Stimulated activated CD8-positive, alpha-beta memory T cell treated with anti-CD3 and anti-CD28 coated beads, Interleukin-4, amount 100 ng/mL, for 48 hours (primary cell): ENCODE measurements at places on chromosomes 16 and 17.

DNA sequence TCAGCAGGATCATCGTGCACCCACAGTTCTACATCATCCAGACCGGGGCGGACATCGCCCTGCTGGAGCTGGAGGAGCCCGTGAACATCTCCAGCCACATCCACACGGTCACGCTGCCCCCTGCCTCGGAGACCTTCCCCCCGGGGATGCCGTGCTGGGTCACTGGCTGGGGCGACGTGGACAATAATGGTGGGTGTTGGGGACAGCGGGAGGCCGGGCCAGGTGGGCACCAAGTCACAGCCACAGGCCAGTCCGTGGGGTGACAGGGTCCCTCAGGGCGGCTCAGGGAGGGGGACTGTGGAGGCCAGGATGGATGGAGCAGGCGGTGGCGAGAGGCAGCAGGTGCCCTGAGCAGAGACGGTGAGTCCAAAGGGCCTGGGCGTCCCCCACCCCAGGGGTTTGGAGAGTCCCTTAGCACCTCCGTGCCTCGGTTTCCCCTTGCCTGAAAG, 1.0 kb downstream of the TPSD1 start:
- no peak for DNase-seq

GRCh38 chr16:71524566-71525553, 1.4 kb upstream of the CHST4 start:
- DNase-seq = no peak

DNA sequence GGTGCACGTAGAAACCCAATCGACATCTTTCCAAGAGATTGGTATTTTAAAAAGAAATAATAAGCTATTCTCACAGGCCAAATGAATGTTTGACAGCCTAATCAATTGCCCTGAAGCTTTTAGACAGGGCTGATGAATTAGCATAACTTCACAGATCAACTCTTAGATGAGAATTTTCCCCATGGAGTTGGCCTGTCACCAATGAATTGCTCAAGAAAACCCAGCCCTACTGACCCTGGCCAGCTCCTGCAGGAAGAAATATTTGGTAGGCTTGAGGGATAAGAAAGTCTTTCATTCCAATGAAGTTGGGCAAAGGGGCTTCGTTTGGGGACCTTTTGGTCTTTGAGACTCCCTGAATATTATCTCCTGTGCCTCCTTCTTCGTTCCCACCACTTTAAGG, 23.4 kb upstream of the SEC14L1 start:
- DNase-seq = no peak

DNA sequence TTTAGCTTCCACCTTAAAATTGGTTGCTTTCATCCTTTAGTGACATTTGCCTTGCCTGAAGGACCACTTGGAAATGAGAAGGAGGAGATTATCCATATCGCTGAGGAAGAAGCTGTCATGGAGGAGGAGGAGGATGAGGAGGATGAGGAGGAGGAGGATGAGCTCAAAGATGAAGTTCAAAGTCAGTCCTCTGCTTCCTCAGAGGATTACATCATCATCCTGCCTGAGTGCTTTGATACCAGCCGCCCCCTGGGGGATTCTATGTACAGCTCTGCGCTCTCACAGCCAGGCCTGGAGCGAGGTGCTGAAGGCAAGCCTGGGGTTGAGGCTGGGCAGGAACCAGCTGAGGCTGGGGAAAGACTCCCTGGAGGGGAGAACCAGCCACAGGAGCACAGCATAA, 11.5 kb upstream of the TMEM106A start:
- DNase-seq = no peak

DNA sequence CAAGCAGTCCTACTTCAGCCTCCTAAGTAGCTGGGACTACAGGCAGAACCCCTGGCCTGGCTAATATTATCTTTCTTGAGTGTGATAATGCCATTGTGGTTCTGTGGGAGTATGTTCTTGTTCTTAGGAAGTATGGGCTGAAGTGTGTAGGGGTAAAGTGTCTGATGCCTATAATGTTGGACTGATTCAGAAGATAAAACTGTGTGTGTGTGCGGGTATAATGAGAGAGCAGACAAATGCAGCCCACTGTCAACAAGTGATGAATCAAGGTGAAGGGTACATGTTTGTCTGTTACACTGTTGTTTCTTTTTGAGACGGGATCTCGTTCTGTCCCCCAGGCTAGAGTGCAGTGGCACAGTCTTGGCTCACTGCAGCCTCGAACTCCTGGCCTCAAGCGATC, 127.5 kb downstream of the CLEC16A start:
- DNase-seq = no peak

GRCh38 chr17:69342896-69343644, 16.1 kb upstream of the ABCA5 start:
- no peak for DNase-seq

DNA sequence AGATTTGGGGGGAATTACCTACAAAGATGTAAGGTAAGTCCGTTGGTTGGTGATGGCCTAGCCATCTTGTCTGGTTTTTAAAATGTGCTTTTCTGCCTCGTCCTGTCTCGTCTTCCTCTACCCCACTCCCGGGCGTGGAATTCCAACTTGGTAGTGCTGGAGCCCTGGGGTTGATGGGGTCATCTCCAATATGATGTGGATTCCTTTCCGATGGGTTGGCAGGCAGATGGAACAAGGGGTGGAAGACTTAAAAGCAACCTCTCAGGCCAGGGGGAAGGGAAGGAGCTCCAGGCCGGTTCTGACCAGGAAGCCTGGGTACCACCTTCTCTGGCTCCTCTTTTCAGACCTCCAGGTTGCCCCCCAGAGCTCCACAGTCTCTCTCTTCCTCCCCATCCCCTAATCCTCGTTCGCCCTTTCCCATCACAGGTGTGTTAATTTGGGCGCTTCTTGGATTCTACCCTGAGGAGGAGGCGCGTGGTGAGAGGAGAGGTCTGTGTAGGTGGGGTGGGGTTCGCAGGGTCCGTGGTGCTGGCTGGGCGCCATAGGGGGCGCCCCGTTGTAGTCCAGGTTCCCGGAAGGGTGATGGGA, 5.1 kb upstream of the HOXB2 start:
- no peak for DNase-seq

- no peak for DNase-seq
Measured at GRCh38 chr16:48113001-48113400, 42.8 kb downstream of the ABCC12 start.

DNA sequence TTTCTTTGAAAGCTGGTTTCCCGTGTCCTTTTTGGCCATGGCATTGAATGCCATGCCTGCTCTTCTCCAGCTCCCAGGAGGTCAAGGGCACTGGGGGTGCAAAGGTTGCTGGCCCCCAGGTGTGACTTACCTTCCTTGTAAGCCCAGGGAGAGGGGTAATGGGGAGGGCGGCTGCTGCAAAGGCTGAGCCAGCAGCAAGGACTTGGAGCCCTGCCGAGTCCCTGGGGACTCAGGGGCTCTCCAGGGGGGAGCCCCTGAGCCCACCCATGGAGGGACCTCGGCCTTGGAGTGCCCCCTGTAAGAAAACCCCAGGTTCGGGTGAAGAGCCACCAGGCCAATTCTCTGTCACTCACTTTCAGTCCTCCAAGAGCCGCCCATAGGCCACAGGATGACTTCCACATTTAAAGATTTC, 5.9 kb upstream of the CCL22 start:
- DNase-seq = no peak

GRCh38 chr17:43020789-43021740, 1.1 kb downstream of the VAT1 start:
- DNase-seq = no peak

- DNase-seq = no peak
Measured at GRCh38 chr17:51322390-51323029, 62.2 kb downstream of the UTP18 start.

DNA sequence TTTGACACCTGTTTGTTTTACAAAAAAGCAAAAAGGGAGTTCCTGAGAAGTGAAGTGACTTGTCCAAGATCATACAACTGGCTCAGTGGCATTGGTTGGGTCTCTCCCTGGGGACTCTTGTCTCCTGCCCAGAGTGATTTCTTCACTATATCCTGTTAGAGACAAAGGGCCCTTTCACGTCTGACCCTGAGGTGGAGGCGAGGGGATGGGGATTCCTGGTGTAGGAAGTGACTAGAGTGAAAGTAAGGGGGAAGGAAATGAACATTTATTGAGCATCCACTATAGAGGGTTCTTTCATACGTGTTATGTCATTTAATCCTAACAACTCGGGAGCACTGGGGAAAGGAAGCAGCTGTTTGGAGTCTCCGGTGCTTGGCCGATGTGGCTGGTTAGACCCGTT, 9.0 kb downstream of the ITGB3 start:
- no peak for DNase-seq
